ENCODE measurements at places on chromosomes 5 and 9.

DNA sequence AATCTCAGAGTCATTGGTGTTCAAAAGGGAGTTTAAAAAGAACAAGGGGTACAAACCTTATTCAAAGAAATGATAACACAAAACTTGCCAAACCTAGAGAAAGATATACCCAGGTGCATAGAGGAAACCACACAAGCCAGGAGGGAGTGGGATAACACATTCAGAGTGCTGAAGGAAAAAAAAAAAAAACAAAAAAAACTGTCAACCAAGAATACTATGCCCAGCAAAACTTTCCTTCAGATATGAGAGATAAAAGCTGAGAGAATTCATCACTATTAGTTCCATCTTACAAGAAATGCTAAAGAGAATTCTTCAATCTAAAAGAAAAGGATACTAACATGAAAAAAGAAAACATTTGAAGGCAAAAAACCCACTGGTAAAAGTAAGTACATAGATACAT lies 11.5 kb upstream of the TESK1 start:
- DNase-seq, result no peak

- no peak for DNase-seq
Measured at GRCh38 chr9:926976-927375, 49.5 kb upstream of the DMRT3 start.

DNA sequence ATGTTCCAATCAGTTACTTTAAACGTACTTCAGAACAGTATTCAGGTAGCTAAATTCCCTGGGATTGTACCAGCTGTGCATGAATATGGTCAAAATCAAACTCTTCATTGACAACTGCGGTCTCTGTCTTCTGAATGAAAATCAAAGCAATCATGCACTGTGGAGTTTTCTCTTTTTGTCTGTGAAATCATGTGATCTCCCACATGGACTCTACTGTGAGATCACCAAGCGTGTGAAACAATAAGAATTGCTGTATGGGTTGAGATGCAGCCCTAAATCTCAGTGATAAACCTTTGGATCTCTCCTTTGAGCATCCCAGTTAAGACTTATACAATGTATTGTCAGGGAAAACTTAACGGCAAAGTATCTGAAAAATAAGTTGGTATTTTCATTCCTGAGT lies 6.1 kb downstream of the NRG2 start:
- no peak for DNase-seq

DNA sequence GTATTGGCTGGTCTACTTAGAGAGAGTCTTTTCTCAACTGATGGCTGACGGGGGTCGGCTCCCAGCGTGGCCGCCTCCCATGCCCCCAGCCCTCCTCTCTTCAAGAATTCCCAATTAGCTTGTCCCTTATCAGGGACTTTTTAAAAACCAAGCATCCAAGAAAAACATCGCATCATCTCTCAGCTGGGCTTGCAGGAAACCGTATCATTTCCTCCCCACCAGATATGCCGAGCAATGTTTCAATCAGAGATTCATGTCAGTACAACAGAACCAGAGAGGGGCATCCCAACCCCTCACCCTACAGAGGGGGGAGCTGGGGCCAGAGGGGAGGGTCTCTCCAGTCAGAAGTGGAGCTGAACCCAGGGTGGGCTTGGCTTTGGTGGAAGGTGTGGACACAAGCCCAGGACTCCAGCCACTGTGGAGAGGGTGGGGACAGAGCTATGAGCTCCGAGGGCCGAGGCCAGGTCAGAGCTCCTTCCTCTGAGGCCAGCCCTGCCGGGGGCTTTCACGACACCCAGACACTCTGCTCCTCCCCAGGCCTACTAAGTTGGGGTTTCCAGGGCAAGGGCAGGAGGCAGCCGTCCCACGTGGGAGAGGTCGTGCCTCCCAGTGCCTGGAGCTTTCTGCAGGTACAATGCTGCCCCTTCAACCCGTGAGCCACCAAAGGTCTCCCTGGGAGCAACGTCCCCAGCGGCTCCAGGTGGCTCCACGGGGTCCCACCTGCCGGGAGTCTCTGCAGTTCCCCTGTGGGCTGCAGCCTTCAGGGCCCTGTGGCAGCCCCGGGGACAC lies 39.0 kb upstream of the TMEM250 start:
- DNase-seq, result peak; percentile 80

- DNase-seq, result peak; percentile 82
Measured at GRCh38 chr5:142597546-142598337, 88.1 kb downstream of the FGF1 start.

- no peak for DNase-seq
Measured at GRCh38 chr5:113034182-113034773, 57.7 kb downstream of the DCP2 start.

DNA sequence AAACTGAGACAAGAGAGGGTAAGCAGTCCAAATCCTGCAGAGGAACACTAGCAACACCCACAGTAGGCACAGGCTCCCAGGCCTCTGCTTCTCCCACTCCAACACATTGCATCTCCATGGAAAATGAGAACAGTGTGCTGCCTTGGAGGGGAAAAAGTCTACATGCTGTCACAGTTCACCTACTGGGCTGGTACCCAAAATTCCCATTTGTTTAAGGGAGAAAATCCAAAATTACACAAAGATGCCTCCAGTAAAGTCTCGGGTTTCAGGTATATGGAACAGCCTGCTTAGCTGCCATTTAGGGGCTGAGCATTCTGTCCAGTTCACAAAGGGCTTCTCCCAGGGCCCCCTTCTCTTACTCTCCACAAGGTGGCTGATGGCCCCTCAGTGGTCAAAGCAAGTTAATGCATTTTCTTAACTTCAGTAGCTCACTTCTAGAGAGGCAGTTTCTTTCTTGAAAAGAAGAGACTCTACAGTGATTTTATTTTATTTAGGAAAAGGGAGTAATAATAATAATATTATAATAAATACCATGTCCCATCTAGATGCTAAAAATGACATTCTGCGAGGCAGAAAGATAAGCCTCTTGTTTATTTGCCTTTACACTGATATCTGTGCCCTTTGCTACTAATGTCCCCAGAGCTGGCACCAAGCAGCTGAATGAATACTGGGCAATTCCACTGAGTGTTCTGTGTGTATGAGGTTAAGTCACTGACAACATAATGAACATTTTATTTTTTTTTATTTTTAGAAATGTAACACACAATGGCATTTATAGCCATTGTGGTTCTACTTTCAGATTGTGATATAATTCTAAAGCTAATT lies 89.4 kb downstream of the RGS7BP start:
- peak; percentile 28 for DNase-seq

DNA sequence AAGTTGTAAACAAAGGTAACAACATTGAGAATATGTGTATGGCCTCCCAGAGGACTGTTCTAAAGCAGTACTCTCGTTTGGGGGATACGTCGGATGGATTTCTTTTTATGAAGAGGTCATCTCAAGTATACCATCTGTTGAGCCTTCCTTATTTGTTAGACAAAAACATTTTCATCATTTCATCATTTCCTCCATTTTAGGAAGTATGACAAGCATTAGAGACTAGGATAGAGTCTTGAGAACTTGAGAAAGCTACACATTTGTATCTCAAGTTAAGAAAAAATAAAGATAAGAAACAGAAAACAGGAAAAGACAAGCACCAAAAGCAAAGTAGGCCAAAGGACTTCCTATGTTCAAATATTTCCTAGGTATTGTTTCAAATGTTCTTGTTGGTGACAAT lies 307.0 kb downstream of the EFNA5 start:
- no peak for DNase-seq

- no peak for DNase-seq
Measured at GRCh38 chr5:137622850-137623249, 113.0 kb downstream of the KLHL3 start.

DNA sequence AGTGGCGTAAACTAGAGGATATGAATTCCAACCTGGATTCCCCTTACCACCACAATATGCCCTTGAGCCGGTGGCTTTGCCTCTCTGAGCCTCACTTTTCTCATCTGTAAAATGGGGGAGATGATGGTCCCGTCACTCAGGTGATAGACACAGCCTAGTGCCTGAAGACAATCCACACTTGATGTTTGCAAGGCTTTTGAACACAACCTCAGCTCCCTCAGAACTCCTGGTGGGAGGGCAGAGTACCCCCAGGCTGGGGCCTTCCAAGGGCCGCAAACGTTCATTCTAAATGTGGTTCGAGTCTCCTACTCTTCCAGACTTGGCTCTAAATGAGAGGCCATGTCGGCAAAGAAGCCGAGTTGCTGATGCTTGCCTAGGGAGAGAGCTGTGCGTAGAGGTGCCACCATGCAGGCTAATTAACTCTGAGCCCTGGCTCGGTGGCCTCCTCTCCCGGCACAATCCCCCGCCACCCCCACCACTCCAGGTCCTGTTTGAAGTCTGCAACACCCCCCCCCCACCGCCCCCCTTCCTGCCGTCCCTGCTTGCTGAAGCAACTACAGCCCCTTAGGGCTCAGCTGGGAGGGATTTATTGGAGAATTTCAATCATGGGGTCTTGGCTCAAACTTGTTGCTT lies 97.7 kb upstream of the LMX1B start:
- DNase-seq, result no peak
